HepG2 (cell line): ENCODE measurements at places on chromosomes 1 and 21. TPM values are rescaled to one million over a fixed set of nuclear protein-coding genes. Genes with fewer than 3 reads are reported as not detected.

The CCDC181 gene
- 0.07 TPM in 1 of 2 replicates, not detected in the other for total RNA-seq

The RHD gene
- not detected in 2 replicates for total RNA-seq

The RHCE gene
- total RNA-seq, result not detected in 2 replicates

The PLPPR5 gene
- not detected in 2 replicates for total RNA-seq

The LYPD8 gene
- total RNA-seq, result not detected in 2 replicates

The BRINP2 gene
- total RNA-seq, result 0.07 and 0.20 TPM in 2 replicates

The CLCA1 gene
- total RNA-seq, result not detected in 2 replicates

The OR2L8 gene
- not detected in 2 replicates for total RNA-seq

The FOXD3 gene
- not detected in 2 replicates for total RNA-seq

The RIMKLA gene
- 2.5 and 4.1 TPM in 2 replicates for total RNA-seq

The L1TD1 gene
- total RNA-seq, result not detected in 2 replicates

DNA sequence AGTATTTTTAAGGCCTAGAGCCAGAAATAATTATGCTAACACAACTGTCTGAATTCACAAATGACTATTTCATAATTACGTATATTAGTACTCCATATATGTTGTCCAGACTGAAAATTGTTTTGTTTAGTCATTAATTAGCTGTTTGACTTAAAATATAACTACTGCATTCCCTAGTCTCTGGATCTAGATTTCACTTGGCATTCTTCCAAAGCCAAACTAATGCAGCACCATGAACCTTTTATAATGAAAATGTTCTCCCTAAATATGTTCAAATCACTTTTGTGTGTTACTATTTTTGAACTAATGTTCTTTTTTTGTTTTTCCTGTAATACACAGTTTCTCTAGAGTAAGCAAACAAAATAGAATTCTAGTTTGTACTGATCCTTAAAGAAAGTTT lies 46.1 kb downstream of the CAMTA1 start:
- no peak for DNase-seq

GRCh38 chr1:233675893-233676292 lies 62.0 kb downstream of the KCNK1 start:
- no peak for DNase-seq

DNA sequence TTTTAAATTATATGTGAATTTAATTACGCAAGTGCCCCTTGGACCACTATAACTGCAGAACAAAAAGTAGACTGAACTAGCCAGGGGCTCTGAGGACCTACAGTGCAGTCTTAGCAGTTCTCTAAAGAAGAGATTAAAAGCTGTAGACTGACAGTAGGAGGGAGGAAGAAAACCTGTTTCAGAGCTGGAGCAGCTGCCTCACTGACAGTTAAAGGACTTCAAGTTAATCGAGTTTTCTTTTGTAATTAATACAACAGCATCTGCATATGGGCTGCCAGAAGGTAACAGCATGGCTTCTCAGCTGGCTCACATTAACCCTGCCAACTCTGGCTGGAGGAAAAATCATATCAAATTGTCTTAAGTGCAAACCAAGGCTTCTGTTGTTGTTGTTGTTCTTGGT lies 19.9 kb downstream of the DSTYK start:
- no peak for DNase-seq

DNA sequence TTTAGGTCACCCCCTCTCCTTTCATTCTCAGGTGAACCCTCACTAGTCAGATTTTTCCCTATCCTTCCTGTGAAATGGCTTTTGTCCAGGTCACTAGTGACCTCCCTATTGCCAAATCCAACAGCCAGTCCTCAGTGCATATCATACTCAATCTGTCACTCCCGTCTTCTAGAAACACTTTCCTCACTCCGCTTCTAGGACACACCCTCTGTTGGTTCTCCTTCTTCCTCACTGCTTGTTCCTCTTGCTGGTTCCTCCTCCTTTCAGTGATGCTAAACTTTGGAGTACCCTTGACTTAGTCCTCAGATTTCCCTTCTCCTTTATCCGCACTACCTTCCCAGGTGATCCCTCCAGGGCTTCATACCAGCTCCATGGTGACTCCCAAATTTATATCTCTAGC lies 94.3 kb downstream of the RNF220 start:
- no peak for DNase-seq

DNA sequence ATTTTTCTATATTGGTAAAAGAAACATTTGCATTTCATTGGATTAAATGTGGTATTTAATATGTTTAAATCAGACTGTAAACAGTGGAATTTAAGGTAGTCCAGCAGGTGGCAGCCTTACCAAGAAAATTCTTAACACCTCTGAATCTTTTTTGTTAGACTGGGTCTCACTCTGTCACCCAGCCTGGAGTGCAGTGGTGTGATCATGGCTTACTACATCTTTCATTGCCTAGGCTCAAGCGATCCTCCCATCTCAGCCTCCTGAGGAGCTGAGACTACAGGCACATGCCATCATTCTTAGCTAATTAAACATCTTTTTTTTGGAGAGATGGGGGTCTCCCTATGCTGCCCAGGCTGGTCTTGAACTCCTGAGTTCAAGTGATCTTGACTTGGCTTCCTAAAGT lies 98.8 kb downstream of the RABGAP1L start:
- peak; percentile 45 for DNase-seq

- DNase-seq, result no peak
Measured at GRCh38 chr1:206087091-206087490, 30.1 kb downstream of the AVPR1B start.

- no peak for DNase-seq
Measured at GRCh38 chr1:13583966-13584791, 547 bp downstream of the PDPN start.

DNA sequence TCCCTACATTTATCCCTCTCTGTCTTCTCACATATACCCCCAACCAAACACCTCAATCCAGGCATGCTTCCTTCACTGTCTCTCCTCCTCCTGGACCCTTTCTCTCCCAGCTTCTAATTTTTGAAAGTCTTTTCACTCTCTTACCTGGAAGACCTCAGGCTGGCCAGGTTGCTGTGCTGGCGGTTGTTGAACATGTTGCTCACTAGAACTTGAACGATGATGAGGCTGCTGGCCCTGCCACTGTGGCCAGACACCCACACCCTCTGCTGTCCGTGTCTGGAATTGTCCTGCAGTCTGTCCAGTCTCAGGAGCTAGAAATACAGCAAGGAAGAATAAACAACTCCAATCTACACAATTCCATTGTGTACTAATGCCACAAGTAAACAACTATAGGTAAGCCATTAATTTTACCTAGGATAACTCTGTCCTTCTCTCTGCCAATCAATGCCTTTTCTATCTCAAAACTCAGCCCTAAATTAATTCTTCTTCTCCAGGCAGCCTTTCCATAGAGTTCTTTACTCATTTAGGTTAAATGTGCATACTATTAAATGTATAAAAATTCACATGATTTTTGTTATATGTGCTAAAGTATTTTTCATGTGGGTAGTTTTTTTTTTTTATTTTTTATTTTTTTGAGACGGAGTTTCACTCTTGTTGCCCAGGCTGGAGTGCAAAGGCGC lies 5.1 kb upstream of the CTSK start:
- DNase-seq, result peak; percentile 36

- DNase-seq, result no peak
Measured at GRCh38 chr1:79667848-79668696, 661.5 kb upstream of the ADGRL4 start.

GRCh38 chr1:44536357-44537209 lies 131.5 kb downstream of the RNF220 start:
- DNase-seq, result no peak

DNA sequence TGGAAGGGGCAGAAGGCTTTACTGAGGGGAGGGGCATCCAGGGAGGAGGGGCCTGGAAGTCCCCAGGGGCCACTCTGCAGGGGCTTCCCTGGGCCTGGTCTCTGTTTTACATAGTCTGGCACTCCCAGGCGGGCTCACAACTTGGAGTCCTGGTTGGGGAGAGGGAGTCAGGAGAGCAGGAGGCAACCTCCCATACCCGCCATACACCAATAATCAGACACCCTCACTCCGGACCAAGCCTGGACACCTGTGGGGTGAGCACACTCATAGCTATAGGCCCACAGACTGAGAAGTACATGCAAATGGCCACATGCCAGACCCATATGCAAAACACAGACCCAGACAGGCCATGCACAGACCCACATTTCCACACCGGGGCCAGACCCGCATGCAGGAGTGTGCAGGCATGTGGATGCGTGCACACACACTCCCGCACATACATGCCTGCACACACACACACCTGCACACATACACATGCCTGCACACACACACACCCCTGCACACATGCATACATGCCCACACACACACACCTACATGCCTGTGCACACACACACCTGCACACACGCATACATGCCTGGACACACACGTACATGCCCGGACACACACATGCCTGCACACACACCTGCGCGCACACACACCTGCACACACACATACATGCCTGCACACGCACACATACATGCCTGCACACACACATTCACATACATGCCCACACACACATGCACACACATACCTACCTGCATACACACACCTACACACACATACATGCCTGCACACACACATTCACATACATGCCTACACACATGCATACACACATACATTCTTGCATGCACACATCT lies 89.5 kb upstream of the RUNX3 start:
- no peak for DNase-seq

- peak; percentile 16 for DNase-seq
Measured at GRCh38 chr1:91075233-91076135, 53.6 kb upstream of the ZNF644 start.

DNA sequence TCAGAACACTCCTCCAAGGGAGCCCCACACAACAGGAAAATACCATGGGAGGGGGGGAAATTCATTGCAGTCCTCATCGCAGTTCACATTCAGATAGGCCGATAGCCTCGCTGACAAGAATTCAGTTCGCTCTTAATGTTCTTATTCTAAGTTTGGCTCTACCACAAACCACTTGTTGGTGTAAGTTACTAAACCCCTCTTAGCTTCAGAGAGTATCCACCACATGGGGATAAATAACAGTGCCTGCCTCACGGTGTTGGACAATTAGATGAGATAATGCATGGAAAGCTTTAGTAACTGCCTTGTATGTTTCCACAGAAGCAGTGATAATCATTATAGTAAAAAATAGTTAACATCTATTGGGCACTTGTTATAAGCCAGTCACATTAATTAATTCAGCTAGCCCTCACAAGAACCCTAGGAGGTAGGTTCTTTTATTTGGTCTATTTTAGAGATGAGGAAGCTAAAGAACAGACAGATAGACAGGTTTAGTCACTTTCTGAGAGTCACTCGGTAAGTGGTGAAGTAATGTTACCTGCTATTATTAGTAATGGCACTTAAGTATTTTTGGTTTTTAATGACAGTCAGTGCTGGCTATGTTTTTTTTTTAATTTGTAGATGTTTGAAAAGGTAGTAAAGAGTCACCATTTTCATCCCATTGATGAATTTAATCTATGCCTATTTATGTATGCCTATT lies 10.1 kb downstream of the VAV3 start:
- no peak for DNase-seq

DNA sequence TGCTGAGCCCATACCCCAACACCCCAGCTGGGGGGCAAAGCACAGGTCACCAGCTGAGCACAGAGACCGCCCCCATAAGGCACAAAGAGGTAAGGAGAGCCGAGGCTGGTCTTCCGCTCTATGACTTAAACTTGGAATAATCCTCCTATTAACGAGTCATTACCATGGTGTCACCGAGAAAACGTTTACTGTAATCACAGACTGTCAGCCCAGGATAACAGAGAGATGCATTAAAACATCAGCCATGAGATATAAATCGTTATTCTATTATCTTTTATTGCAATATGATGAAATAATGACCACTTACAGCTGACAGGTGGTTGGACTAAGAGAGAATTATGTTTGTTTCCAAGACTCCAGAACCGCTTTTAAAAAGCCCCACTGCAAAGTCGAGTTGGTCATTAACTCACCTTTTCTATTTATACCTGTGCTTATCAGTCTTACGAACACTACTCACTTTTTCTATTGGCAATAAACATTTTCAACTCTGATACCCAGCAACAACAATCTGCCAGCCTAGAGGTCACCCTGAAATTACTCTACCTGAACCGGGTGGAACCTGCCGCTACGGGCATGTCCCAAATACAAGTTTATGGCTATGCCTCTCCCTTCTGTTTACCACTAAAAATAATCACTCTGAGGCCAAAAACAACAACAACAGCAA lies 21.5 kb downstream of the NPHP4 start:
- no peak for DNase-seq

- no peak for DNase-seq
Measured at GRCh38 chr1:201298396-201299381, 15.4 kb downstream of the PKP1 start.

- no peak for DNase-seq
Measured at GRCh38 chr1:203581841-203582240, 44.8 kb upstream of the ATP2B4 start.

GRCh38 chr1:157390651-157391050 lies 161.7 kb downstream of the FCRL5 start:
- no peak for DNase-seq

GRCh38 chr1:18951818-18952391 lies 4.6 kb downstream of the IFFO2 start:
- no peak for DNase-seq

DNA sequence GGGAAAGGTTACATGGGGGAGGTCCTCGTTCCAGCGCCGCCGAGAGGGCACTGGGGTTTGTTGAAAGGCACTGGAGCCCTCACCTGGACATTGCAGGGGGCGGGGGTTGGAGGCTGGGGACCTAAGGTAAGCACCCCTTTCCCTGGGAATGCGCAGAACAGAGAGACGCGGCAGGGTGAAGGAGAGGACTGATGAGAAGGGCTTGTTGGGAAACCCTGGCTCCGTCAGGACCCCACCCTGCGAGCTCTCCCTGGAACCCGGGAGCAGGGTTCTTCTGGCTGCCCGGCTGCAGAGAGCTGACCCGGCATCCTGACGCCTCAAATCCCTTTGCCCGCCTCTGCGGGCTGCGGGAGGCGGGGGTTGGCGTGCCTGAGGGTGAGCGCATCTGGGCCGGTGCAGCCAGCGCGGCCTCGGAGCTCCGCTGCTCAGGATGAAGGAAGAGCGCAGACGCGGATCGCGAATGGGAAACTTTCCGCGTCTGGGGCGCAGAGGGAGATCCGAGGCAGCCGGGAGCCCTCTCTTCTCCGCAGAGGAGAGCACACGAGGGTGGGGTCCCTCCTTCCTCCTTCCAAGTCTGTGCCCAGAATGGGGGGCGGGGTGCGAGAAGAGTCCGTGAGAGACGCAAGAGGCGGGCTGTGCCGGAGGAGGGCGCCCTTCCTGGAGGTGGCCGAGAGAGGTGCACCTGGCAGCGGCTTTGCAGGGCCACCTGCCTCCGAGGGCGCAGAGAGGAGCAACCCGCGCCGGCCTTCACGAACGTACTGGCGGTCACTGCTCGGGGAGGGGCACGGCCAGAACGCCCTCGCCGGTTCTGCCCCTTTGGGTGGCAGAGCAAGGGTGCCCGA lies 2.4 kb downstream of the IGSF21 start:
- DNase-seq, result no peak

DNA sequence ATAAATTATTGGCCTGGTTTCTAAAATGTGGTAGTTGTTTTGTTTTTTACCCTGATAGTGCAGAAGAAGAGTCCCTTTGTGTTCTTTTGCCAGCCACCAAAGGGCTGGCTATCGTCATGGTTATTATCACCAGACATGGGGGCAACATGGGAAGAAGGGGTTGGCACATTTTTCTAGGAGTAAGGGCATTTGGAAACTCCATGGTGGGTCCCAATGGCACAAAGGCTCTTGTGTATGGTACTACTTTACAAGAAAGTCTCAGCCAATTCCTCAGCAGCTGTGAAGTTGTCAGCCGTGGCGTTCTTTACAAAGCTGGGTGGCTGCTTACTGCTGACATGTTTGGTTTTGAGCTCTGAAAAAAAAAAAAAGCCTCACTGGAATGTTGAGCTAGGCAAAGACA lies 330.4 kb upstream of the ESRRG start:
- no peak for DNase-seq

- no peak for DNase-seq
Measured at GRCh38 chr1:178713259-178713658, 11.8 kb upstream of the RALGPS2 start.

- no peak for DNase-seq
Measured at GRCh38 chr1:41442697-41443251, 41.7 kb downstream of the EDN2 start.
